ENCODE measurements at places on chromosomes 12 and 14.

GRCh38 chr12:18794000-18794399 is 56.1 kb downstream of the CAPZA3 start:
- no peak for DNase-seq

- no peak for DNase-seq
These were observed 13.2 kb upstream of the SELPLG start for GRCh38 chr12:108646600-108647579.

DNA sequence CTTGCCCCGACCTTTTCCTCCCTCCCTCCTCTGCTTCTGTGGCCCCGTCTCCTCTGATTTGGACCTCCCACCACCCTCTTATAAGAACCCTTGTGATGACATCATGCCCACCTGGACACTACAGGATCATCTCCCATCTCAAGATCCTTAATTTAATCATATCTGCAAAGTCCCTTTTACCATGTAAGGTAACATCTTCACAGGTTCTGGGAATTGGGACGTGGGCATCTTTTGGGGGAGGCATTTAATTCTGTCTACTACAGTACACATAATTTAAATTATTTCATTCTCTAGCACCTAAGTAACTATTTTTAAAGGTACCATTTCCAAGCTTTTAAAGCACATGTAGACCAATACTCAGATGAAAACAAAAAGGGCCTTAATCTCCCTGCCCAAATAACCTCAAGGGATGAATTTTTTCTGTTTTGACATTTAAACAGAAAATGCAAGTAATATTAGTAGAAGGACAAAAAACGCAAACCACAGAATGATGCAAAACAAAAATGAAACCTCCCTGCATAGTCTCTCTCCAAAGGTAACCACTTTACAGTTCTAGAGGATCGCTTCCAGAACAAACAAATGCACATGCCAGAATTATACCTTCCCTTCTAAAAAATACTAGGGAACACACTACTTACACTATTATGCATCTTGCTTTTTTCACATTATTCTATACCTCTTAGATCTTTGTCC is 222.1 kb downstream of the AACS start:
- no peak for DNase-seq

DNA sequence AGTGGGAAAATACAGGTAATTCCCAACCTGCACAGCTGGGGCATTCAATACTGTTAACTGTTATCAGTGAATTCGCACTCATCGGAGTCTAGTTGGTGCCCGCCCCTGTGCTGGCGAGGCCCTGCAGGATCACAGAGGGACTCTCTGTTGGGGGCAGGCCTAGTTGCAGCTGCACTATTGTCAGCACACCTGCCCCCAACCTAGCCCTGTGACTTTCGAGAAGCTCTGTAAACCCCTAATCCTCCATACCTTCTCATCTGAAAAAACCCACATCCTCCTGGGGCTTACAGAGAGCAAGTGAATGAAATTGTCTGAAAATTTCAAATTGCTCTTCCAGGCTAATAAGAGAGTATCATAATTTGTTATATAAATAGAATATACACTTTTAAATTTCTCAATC is 132.2 kb upstream of the NUDT4 start:
- DNase-seq: no peak

Data from HTR-8/SVneo (cell line).